NCI-H187 (cell line): ENCODE measurements at places on chromosomes 11 and 22.

DNA sequence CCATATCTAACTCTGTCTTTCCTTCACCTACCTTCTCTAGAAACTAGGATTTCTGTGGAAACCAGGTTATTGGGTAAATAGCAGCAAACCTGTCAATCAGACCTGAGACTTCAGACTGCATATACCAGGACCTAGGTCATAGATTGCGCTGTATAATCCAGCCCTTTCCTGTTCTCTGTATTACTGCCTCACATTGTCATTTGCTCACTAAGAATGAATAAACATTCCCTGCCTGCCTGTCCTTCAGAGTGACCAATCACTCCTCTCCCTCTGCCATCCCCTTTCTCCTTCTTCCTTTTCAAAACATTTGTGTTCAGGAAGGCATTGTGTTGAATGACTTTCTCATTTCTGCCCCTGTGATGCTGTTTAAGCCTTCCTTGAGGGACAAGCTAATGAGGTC lies 14.1 kb upstream of the FZD4 start:
- DNase-seq: no peak

DNA sequence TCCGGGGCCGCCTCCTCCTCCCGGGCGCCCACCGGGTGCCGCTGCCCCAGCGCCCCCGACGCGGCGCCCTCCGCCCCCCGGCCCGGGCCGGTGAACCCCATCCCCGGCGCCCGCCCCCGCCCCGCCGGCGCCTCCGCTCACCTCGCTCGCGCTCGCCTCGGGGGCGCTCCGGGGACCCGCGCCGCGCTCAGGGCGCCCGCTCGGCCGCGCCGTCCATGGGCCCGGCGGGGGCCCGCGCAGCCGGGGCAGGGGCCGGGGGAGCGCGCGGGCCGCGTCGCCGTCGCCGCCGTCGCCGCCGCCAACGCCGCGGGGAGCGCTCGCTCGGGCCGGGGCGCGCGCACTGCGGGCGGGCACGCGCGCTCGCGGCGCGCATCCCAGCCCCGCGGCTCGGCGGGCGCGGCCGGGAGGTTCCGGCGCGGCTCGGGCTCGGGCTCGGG lies 293 bp downstream of the DUSP8 start:
- DNase-seq: no peak

GRCh38 chr11:86244063-86244521 lies 461 bp upstream of the EED start:
- no peak for DNase-seq

DNA sequence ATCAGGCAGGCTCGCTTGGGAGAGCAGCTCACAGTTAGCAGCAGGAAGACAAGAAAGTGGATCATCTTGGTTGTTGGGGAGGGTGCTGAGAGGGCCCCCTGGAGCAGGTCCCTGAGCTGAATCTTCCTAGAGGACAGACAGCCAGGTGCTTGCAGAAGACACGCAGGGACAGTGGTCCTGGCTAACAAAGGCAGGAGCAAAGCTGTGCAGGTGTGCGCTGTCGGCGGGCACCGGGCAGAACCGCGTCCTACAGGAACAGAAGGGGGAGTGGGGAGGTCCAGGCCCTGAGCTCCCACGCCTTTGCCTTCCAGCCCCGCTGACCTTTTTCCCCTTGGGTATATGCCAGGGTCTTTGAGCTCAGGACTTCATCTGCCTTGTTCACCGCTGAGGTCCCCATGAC lies 30.1 kb upstream of the PARVB start:
- no peak for DNase-seq

DNA sequence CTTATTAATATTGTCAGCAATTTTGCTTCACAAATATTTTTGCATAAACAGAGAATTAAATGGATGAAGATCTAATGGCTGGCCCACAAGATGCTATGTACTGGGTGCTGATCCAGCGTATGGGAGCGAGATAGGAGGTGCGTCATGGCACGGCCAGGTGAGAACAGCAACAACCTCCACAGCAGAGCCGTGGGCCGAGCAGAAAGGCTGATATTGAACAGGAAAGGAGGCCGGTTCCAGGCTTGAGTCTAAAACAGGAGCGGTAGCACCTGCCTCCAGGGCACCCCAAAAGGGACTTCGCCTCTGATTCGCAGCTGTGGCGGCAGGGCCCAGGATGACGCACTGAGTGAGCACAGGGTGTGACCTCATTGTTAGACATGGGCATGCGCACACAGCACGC lies 1502.1 kb downstream of the TBC1D22A start:
- no peak for DNase-seq

DNA sequence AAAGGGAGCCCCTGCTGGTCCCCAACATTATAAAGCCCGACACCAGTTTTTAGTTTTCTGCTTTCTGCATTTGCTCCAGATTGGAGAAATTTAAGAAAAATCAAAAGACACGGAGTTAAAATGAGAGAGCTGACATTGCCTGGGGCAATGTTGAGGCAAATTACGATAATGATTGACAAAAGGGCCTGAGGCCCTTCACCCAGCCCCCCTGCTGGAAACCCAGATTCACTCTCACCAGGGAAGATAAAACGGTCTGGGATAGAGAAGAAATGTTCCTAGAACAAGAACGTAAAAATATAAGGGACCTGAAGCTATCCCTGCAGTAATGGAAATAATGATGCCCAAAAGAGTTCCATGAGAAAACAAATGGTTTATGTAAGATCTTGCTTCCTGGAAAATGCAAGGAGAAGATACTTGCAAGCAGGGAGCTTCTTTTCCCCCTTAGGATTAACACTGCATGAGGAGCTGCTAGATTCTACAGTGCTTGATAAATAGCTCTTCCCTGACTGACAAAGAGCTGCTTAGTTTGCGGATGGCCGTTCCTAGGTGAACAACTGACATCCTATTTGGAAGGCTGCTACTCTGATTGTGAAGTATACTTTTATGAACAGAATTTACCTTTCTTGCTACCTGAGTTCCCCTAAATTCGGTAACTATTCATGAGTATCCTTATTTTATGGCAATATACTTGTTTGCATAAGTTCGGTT lies 40.6 kb upstream of the GNAZ start:
- no peak for DNase-seq

DNA sequence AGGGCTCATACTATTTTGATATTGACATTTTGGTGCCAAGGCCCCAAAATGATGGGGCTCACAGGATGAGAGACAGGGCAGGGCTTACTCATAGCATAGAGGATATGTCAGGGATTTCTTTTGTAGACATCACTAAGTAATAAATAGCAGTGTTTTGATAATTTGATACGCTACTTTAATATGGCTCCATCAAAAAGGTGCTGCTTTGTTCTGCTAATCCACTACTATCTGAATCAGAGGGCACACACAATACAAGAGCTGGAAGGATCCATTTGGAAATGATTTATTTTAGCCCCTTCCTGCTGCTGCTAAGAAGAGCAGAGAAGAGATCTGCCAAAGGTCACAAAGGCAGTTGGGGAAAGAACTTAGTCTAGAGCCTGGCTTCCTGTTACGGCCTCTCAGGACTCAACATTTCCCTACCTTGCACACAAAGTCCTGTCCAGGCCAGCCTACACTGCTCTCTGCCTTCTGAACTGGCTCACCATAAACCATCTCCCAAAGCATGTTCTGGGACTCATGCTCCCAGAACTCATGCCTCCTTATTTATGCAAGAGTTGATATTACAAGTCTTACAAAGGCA lies 261.3 kb upstream of the ARHGAP20 start:
- no peak for DNase-seq
